A549 (cell line): ENCODE measurements at places on chromosomes 2 and 18.

DNA sequence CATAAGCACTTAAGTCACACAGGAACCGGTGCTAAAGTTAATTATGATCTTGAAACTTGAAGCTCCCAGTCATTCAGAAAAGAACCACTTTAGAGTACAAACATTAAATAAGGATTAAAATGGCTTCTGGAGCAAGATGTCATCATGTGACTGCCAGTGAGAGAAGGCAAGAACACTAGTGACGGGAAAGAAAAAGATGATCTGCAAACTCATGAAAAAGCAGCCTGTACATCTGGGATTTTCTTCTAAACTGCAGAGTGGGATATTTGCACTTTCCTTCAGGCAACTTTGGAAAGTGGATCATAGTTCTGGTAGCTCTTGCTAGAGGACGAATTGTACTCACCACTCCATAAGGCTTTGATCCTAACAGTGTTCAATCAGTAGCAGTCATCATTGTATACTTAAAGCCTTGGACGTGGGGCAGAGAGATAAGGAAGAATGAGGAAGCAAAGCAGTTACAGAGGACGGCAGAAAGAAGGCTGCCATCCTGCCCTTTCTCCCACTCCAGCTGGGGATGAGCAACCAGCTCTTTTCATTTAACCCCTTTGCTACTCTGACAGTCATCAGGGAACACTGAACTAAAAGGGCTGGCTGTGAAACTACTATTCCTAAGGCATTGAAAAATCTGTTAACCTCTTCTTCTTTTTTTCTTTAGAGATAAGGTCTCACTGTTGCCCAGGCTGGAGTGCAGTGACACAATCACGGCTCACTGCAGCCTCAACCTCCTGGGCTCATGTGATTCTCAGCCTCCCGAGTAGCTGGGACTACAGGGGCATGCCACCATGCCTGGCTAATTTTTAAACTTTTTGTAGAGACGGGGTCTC is 18.1 kb downstream of the ABHD3 start:
- DNase-seq, result no peak

GRCh38 chr2:144514616-144515091 is 5.3 kb downstream of the ZEB2 start:
- DNase-seq, result no peak

GRCh38 chr2:71510196-71510807 is 56.9 kb downstream of the DYSF start:
- DNase-seq, result peak; percentile 64

DNA sequence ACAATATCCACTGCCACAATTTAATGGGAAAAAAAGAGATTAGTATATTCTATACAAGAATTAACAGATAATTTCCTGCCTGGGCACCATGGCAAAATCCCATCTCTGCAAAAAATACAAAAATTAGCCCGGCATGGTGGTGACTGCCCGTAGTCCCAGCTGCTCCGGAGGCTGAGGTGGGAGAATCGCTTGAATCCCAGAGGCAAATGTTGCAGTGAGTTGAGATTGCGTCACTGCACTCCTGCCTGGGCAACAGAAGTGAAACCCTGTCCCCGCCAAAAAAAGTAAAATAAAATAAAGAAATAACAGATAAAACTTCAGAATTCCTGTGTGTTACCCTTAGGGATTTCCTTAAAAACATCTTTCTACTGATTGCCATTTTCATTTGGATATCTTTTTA is 1194.8 kb upstream of the PIK3C3 start:
- no peak for DNase-seq

- DNase-seq, result no peak
Measured at GRCh38 chr2:130834931-130835765, 1.6 kb upstream of the ARHGEF4 start.
